ENCODE measurements at places on chromosomes 1 and 21.

DNA sequence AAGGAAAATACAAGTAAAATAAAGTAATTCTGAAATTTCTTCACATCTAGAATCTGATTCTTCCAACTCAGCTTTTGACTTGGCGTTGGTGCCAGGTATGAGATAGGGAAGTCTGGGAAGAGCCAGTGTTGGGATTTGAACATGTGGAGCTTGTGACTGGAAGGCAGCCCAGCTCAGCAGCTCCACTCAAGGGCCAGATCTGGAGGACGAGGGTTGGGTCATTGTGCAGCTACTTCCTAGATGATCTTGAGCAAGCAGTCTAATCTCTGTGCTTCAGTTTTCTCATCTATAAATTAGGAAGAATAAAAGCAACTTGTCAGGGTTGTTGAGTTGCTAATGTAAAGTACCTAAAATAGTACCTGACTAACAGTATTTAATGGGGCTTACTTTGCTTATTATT, 5.0 kb downstream of the ADARB1 start:
- DNase-seq: no peak

GRCh38 chr1:169588785-169589485, 2.7 kb upstream of the F5 start:
- no peak for DNase-seq

DNA sequence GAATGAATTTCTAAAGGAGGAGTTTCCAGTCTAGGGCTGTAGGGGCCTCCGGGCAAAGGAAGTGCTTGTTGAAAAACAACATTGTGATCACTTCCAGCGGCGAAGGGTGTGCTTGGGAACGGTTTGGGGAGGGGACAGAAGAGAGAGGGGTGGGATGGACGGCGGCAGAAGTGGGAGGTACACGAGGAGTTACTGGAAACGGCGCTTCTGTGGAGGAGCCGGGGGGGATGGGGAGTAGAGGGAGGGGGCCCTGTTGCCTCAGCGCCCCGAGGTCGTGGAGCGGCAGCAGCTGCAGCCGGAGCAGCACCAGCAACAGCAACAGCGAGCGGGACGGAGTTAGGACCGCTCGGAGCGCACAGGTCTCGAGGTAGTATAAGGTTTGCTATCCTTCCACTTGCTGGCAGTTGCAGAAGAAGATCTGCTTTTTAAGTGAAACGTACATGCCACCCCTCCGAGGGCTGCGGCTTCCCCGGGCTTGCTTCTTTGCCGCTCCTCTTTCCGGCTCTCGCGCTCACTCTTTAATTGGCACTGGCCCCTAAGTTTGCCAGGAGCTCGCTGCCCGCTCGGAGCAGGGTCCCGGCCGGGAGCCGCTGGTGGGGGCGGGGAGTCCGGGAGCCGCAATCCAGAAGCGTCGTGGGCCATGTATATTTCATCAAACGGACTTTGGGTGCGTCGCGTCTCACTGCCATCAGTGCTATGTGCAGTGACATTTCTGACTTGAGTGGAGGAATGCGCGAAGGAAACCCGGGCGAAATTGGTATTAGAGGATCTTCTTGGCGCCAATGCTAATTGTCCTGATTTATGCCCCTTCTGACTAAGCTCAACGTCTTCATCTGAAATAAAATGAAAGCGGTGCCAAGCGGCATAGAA, 771 bp upstream of the NTNG1 start:
- no peak for DNase-seq

DNA sequence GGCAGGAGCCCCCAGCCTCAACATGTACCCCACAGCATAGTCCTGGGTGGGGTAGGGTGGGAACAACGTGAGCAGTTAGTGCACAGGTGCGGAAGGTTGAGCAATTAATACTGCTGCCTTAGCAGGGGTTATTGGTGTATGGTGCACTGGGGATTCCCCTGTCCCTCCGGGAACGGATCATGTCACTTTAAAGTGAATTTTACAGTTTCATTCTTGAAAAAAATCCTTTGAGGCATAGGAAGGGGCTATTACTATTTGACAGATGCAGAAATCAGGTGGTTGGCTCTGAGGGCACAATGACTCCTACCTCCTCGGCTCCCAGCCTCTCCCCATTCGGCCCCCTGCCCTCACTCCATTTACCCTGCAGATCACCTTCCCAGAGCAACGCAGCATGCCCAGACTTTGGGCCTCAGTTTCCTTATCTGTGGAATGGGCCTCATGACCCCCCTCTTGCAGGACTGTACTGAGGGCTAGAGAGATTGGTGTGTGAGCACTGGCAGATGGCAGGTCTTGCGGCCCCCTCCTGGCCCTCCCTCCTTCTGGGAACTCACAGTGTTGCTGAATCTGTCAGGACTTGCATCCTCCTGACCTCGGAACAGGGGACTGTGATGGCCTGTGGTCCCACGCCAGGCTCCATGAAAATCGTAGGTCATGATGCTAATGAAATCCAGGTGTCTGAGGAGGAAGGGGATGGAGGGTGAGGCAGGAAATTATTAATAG, 5.1 kb upstream of the MYBPH start:
- no peak for DNase-seq

DNA sequence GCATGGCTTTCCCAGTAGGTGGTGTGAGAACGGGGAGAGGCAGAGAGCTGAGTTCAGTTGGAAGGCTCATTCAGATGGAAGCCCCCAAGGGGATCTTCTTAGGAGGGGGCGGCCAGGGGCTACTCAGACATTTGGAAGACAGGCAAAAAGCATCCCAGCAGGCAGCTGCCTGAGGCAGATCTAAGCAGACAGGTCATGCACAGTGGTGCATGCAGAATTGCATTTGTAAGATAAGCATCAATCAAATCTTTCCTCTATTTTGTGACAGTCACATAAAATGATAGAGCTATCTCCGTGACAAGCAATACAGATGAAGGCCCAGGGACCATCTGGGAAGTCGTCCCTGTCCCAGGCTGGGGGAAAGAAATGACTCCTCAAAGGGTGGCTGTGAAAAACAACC, 3.8 kb downstream of the RAB3B start:
- no peak for DNase-seq

DNA sequence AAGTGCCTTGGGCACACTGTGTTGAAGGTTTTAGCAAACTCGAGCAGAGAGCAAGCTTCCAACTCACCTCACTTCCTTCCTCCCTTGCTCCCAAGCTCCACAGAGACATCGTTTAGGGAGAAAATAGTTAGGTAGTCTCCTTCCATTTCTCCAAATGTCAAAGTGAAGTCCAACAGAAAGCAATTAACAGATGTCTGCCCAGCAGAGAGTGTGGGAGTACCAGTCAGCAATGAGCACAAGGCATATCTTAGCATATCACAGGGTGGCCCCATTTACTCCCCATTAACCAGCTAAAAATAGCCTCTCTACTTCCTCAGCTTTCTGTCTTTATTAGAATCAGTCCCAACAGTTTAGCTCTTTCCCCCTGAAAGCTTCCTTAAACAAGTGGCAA, 334.2 kb upstream of the CAMK1G start:
- DNase-seq: no peak

GRCh38 chr1:12457771-12458170, 160.2 kb downstream of the DHRS3 start:
- no peak for DNase-seq

- DNase-seq: no peak
Observed at GRCh38 chr1:158819461-158820443, 11.4 kb upstream of the MNDA start.

GRCh38 chr1:56655991-56656613, 11.0 kb downstream of the PRKAA2 start:
- DNase-seq: no peak

DNA sequence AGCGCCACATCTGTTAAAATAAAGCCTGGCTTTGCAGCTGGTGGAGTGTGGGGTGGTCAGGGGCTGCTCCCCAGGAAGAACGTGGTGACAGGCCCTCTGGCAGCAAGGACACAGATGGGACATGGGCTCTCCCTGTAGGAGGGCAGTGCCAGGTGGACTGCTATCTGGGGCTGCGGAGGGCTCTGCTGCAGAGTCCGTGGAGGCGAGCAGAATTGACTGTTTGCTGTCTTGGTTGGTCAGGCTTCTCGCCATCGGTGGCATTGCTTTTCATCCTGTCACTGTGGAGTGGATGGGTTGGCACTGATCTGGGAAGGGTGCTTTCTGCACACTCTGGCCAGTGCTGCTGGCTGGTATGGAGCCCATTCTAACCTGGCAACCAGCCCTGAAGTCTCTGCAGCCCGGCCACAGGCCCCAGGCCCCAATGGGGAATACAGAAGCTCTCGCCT, 103.0 kb downstream of the LAMC2 start:
- DNase-seq: no peak

DNA sequence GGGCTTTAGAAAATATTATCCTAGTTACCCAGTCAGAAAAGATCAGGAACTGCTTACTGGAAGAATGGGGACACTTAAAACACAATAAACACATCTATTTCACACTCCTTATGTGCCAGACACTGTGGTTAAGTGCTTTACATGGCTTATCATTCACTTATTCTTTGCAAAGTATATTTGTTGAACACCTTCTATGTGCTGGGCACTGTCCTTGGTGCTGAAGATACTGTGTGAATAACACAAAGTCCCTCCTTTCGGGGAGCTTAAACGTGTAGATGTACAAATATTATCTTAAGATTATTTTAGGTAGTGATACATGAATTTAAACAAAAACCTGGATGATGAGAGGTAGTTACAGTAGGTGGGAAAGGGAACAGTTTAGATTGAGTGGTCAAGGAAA, 169.3 kb downstream of the ST6GALNAC5 start:
- DNase-seq: no peak
